ENCODE measurements at places on chromosomes 7 and 10.

- DNase-seq, result no peak
Observed at GRCh38 chr7:69149804-69150782, 448.2 kb upstream of the AUTS2 start.

DNA sequence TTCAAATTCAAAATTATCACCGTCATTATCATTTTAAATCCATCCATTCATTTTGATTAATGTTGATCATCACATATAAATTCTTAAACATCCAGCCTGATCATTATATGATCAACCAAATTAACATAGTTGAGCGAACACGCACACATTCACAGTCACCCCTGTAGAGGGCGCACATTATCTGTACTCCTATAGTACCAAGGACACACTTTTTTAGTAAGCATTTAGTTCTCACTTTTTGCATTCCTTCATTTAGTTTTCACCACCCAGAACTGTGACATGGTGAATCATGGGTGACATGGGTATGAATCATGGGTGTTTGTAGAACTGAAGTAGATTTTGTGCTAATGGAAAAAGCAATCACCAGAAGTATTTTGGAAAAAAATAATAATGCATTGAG, 26.0 kb upstream of the ZNF735 start:
- no peak for DNase-seq

DNA sequence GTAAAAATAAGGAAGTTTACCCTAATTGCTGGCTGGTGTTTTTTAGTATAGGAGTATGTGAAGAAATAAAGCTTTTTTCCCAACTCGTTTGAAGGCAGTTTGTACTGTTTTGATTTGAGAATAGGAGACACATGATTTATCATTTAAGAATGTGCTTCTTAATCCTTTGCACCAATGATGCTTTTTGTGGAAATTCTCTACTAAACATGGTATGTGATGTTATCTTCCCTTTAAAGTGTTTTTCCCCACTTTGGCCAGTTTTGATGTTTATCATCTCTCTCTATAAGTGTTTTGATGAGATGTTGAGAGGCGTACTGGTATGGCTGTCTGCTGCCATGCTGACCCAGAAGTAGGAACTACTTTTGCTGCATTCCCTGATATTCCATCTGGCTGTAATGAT, 85.1 kb downstream of the SUGCT start:
- no peak for DNase-seq

GRCh38 chr7:101164071-101164840, 1.1 kb downstream of the VGF start:
- DNase-seq, result no peak

GRCh38 chr10:62640411-62640810, 164.1 kb upstream of the ADO start:
- DNase-seq, result no peak

GRCh38 chr10:106636766-106637491, 527.6 kb downstream of the SORCS1 start:
- DNase-seq, result no peak

DNA sequence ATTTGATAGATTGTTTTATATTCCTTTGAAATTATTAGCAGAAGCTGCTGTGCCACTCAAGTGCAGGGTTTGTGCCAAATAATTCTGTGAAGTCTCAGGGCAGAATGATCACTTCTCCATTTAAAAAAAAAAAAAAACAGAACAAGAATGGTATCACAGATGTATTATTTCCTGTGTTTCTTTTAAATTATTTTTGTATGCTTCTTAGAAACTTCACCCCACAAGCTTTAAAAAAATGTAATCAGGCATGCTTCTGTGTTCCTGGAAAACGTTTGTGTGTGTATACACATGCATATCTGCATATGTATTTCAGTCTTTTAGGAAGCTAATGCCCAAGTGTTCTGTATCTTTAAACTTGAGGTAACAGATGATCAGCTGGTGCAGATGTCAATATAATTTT, 6.3 kb upstream of the CD36 start:
- DNase-seq, result no peak

DNA sequence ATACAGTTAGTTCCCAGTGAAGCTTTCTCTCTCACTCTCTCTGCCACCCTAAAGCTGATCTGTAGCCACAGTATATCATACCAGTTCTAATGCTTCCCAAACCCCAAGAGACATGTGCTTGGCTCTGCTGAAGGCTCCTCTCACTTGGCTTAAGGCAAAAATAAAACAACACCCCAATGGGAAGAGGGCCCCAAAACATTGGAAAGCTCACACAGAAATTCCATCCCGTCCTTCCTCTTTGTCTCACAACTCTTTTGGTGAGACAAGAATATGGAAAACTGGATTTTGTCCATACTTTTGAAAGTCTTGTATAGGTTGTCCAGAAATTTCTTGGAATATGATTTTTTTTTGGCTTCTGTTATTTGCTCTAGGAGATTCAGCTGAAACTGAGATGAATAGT, 56.1 kb upstream of the WNT16 start:
- DNase-seq, result no peak

DNA sequence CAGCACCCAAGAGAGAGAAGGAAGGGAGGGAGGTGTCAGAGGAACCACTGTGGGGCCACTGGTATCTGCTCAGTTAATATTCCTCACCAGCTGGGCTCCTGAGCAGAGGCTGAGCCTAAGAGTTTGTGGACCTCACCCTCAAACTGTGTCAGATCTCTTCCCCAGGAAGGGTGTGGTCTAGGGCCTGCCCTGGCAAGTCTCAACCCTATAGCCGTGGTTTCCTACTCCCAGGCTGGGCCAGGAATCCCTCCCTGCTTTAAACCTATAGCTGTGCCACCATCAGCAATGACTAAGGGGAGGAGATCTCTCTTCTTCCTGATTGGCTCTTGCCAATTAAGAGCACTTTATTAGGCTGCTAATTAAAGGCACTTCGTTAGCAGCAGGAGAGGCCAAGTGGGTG, 29.9 kb downstream of the POLL start:
- DNase-seq, result no peak

DNA sequence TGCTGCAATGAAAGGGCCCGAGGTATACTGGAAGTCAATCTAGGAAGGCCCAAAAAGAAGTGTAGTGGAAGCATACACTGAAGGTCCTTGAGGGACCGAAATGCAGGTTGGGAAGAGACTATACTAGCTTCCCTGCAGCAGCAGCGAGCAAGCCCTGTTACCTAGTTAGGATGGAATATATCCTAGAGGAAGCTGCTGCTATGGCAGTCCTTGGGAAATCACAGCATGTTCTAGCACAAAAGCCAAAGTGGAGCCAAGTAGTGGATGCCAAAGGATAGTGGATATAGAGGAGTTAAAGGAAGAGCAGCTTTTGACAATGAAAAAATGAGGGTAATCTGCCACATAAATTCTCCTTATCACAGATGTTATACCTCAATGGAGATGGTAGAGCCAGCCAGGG, 123.8 kb upstream of the STARD3NL start:
- DNase-seq, result no peak

DNA sequence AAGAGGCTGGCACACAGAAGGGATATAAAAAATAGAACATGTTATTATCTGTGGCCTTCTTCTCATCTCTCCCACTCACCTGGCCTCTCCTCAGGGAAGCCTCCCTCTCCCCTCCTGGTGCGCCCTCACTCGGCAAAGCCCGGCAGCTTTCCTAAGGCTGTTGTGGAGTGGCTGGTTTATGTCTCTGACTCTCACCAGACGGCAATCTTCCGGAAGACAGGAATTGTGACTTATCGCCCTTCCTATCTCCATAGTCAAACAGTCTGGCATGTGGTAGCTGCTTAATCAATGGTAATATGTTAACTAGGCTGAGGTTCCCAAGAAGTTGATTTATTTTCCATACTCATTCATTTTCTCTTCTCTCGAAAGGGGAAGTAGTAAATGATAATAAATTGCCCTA, 78.7 kb downstream of the ATXN7L1 start:
- no peak for DNase-seq

- DNase-seq, result no peak
Observed at GRCh38 chr7:139702313-139702731, 75.5 kb downstream of the HIPK2 start.

GRCh38 chr7:24051651-24052050, 232.3 kb upstream of the NPY start:
- DNase-seq, result no peak

- DNase-seq, result no peak
Observed at GRCh38 chr10:62473241-62473640, 99.1 kb downstream of the ZNF365 start.

- no peak for DNase-seq
Observed at GRCh38 chr7:141355032-141355431, 196.2 kb upstream of the AGK start.

DNA sequence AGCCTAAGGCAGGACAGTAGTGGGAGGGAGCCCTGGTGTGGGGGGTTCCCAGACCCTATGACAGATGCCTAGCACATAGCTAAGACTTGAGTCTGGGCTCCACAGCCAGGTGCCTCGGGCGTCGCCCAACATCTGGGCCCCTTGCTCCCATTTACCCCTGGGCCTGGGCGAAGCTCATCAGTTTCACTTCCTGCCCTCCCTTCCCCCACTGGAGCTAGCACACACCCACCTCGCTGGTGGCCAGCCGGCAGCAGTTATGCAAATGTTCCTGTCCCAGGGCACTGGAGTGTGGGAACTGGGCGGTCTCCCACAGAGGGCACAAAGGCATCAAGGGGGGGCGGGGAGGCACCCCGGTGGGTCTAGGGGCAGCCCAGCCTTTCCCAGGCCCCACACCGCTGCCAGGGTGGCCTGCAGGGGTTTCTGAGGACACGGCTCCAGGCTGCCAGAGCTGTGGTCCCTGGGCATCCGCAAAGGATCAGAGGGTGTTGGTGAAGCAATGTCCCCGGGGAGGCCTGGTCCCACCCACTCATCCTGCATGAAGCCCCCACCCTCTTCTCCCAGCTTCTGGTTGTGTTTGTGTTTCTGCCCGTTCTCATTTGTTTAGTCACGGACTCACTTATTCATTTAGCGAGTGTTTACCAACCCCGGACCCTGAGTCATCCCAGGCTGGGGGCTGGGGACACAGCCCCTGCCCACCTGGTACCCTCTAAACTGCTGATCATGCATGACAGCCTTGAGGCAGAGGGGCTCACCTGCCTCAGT, 20.4 kb downstream of the SH2B2 start:
- no peak for DNase-seq

GRCh38 chr7:40077849-40078248, 56.6 kb downstream of the MPLKIP start:
- no peak for DNase-seq

DNA sequence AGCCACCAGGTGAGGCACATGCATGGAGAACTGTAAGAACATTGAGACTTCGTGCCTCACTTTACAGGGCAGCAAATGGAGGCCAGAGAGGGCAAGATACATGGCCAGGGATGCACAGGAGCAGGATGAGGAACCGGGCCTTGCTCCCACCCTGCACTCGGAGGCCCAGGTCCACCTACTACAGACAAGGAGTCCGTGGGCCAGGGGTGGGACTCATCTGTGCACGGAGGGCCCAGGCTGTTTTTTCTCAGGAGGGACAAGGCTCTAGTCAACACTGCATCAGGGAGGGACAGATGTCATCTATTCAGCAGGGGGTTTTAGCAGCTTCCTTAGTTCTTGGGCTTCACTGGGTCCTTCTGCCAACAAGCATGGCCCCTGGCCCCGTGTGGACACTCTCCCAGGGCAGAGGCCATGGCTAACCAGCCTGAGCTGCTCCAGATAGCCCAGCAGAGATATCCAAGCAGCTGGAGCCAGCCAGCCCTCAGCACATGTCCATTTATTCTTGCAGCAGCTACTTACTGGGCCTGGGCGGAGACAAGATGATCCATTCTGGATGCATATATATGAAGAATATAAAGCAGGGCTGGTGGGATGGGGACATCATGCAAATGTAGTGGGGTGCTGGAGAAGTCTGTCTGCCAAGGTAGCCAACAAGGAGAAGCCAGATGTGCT, 134.5 kb upstream of the RET start:
- no peak for DNase-seq

GRCh38 chr10:43137717-43138020, 576 bp upstream of the CSGALNACT2 start:
- no peak for DNase-seq

DNA sequence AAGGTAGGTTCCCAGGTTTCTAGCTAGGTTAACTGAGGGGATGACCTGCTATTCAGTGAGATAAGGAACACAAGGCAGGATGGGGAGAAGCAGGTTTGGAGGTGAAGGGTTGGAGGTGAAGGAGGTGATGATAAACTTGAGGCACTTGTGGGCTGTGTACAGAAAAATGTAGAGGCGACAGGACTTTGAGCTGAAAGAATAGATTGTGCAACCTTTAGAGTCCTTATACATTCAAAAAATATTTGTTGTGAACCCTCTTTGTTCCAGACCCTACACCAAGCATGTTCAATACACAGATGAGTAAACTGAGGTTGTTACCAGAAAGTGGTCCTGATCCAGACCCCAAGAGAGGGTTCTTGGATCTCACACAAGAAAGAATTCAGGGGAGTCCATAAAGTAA, 45.4 kb upstream of the LRGUK start:
- DNase-seq, result no peak

- DNase-seq, result peak; percentile 3
Observed at GRCh38 chr10:51297438-51297837, 223.2 kb downstream of the PRKG1 start.

DNA sequence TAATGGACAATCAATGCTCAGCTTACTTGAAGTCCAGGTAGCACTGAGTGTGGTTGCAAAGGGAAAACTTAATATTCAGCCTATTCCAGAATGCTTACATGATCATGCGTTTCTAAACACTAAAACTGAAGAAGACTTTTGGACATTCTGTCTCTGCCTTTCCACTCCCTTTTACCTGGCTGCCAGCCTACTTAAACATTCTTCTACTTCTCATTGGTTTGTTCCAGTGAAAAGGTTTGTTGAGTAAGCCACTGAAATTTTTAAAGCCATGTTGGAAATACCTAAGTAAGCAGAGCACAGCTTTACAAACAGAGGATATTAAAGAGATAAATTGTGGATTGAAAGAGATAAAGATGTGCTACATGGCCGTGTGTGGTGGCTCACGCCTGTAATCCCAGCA, 1280.8 kb upstream of the AUTS2 start:
- no peak for DNase-seq

GRCh38 chr10:56586461-56586891, 225.4 kb upstream of the ZWINT start:
- no peak for DNase-seq

- DNase-seq, result no peak
Observed at GRCh38 chr7:157689269-157690057, 352.7 kb downstream of the DNAJB6 start.

DNA sequence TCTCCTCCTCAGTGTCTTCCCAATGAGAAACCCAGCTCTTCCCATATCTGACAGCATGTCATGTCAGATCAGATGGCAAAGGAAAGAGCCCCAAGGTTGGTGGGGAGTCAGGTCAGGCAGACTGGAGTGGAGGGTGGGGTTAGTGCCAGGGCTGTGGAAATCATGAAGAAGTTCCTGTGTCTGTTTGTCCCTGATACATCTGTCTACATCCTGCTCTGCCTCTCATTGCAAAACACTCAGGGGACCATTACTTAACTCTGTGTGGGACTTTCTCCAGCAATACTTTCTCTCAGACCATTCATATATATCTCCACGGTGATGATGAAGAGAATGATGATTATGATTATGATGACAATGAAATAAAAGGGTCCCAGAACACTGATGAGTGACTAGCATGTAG, 3.3 kb downstream of the PRRT4 start:
- DNase-seq, result no peak

GRCh38 chr10:127649642-127650041, 87.3 kb upstream of the FOXI2 start:
- no peak for DNase-seq

- DNase-seq, result no peak
Observed at GRCh38 chr7:50164559-50165170, 71.6 kb upstream of the ZPBP start.
